Astrocyte of the hippocampus (primary cell): ENCODE measurements at places on chromosomes 11 and 22.

DNA sequence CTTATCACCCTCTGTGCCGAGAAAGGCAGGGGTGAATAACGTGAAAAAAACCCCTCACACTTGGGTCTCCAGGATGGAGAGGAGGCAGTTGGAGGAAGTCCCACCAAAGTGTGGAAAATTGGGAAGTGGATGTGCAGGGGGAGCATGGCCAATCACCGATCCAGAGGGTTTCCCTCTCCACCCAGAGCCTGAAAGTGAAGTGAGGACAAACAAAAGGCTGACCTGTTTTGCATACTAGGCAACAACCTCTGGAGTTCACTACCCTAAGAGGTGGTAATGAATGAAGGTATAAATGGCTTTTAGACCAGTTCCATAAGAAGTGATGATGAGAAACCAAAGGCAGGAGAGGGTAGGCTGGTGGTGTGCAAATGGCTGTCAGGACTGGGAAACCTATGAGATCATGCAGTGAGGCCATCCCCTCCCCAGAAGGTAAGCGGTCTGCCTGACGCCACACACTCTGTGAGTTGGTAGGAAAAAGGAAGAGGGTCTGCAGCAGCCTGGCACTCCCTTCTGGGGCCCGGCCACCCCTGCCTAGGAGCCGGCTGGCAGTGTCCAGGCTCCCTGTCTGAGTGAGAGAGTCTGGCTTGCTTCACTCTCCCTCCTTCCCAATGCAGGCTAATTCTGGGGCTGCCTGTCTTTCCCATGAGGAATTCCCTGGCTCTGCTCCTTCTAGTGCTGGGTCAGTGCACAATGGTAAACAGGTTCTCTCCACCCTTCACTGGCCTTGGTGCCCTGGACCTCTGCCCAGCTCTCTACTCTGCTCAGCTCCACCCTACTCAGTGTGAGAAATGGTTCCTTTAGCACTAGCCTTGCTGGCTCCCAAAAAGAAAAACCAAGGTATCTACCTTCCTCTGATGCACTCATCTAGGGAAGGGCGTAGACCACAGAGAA lies 15.6 kb downstream of the TBC1D10A start:
- peak; percentile 83 for DNase-seq

DNA sequence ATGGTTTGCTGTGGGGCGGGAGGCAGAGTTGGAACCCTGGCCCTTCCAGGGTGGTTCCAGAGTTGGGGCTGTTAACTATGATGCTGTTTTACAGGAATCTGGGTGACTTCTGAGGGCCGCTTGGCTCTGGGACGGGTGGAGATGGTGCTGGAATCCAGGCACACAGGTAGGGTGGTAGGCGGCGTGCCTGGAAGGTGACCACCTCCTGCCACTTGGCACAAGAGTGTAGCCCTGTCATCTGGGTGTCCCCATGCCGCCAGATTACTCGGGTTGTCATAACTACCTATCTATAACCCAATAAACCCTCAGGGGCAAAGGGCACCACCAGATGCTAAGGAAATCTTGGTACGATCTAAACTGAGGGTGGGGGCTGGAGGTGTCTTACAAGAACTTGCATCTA lies 1.3 kb downstream of the CARS1 start:
- DNase-seq: no peak

DNA sequence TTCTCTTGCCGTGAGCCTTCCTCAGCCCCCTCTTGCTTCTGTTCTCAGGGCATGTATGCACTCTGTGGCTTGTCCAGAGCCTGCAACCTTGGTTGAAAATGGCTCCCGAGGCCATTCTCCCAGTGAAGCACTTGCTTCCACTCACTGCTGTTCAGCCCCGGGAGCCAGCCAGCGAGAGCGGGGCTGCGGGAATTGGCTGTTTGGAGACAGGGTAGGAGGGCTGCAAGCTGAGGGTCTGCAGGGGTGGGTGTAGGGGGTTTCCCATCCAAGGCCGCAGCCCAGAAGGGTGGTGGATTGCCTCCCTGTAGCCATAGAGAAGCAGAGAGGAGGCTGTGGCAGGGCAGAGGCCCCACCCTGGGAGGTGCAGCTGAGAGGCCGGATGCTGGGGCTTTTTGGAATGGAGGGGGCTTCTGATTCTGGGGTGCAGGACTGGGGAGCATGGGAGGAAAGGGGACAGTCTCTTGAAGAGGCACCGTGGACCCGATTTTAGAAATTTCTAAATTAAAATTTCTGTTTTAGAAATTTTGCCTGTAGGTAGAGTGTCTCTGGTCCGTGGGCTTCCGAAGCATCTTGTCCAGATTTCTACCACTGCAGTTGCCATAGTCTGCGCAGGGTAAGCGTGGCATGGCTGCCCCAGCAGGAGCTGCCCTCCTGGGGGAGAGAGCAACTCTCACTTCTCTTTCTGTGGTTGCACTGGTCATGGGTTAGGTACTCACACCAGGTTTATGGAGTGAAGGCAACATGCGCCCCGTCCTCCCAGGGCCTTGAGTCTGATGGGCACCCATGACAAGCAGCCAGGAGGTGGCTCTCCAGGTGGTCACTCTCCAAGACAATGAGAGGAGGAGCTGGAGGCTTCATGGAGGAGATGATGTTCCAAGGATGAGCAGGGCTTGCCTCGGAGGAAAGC lies 100.2 kb downstream of the TBC1D22A start:
- no peak for DNase-seq

DNA sequence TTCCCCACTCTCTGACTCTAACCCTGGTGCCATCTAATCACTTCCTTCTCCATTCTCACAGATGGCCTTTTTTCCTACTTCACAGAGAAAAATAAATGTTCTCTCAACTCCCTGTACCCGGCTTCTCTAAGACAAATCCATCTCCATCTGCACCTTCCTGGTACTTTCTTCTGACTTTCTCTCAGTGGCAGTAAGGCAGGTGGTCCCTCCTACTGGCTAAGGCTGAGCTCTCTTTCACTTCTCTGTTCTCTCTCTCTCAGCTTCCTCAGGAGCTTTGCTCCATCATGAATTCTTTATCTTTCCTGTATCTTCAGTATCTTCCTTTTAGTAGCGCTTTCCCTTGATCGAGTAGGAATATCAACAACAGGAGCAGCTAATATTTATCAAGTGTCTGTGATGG lies 421.6 kb downstream of the TMEM135 start:
- DNase-seq: no peak

- peak; percentile 55 for DNase-seq
Observed at GRCh38 chr11:14973621-14974514, 1.7 kb upstream of the CALCA start.

DNA sequence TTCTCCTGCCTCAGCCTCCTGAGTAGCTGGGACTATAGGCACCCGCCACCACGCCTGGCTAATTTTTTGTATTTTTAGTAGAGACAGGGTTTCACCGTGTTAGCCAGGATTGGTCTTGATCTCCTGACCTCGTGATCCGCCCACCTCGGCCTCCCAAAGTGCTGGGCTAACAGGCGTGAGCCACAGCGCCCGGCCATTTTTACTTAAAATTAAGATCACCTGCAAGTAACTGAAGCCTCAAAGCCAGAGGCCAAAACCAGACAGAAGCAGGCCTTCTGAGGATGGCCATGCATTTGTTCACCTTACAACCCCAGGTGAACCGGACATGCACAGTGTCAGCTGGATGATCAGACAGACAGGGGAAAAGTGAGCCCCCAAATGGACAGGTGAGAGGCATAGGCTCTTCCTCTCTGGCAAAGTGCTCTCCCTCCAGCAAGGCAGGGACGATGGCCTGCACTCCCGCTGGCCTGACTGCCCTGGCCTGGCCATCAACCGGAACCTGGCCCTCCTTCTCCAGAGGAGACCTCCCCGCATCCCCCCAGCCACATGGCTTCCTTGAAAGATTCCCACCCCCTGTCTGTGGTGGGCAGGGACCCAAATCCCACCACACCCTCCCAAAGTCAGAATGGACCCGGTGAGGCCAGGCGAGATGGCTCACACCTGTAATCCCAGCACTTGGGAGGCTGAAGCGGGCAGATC lies 25.9 kb downstream of the APOBEC3H start:
- no peak for DNase-seq

DNA sequence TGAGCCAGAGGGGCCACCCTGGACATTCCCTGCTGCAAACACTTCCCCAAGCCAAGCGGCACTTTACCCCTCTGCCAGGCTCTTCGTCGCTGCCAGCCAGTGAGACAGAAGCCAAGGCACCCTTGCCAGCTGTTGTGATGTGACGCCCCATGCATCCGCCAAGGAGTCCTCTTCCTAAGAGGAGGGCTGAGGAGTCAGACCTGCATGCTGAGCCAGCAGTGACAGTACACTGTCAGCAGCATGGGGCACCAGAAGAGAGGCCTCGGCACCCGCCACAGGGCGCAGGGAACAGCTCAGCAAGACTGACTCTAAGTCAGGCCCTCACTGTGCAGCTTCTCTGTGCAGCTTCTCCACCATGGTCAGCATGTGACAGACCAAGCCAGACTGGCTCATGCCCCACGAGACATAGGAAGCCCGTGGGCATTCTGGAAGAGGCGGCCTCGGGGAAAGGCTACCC lies 26.4 kb downstream of the VPS37C start:
- no peak for DNase-seq

DNA sequence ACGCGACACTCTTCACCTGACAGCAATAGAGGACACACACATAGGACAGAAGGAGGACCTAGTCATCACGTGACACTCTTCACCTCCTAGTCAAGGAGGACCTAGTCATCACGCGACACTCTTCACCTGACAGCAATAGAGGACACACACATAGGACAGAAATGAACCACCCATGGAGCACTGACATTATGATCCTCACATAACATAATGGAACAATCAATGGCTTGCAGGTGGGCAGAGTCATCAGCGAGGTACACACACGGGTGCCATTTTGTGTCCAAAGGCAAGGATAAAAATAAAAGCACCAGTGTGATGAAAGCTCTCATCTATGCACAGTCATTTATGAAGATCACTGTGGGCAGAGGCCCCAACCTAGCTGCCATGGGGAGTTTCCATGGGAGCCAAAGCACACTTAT lies 354.7 kb downstream of the LARGE1 start:
- DNase-seq: no peak

- DNase-seq: no peak
Observed at GRCh38 chr11:105153392-105153791, 13.8 kb upstream of the CARD18 start.

DNA sequence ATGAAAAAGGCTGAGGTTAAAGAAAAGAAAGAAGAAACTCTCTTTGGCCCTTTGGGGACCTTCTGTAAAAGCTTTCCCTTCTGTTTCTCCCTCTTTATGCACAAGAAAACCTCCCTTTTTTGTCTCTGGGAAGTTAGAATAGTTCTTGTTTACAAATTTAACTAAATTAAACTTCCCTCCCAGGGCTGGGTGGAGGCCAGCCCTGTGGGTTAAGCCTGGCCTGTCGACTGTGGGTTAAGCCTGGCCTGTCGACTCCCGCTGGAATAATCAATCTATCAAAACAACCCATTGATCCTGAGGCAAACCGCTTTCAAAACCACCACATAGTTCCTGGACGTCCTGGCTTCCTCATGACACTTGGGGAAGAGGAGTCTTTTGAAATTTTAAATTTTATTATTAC lies 1.2 kb upstream of the DRG1 start:
- DNase-seq: peak; percentile 10

DNA sequence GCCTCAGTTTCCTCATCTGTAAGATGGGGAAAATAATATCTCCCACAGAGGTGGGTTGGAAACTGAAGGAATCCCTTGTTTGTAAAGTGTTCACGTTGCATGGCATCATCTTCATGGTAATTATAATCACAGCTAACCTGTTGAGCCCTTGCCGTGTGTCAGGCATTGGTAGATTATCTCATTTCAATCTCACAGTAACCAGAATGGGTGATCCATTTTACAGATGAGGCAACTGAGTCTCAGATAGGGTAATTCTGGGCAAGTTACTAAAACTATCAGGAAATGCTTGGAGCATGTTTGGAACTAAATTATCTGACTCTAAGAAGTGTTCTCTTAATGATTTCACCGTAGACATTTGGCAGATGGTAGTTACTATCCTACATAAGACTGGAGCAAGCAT lies 109.4 kb downstream of the NAV2 start:
- no peak for DNase-seq

DNA sequence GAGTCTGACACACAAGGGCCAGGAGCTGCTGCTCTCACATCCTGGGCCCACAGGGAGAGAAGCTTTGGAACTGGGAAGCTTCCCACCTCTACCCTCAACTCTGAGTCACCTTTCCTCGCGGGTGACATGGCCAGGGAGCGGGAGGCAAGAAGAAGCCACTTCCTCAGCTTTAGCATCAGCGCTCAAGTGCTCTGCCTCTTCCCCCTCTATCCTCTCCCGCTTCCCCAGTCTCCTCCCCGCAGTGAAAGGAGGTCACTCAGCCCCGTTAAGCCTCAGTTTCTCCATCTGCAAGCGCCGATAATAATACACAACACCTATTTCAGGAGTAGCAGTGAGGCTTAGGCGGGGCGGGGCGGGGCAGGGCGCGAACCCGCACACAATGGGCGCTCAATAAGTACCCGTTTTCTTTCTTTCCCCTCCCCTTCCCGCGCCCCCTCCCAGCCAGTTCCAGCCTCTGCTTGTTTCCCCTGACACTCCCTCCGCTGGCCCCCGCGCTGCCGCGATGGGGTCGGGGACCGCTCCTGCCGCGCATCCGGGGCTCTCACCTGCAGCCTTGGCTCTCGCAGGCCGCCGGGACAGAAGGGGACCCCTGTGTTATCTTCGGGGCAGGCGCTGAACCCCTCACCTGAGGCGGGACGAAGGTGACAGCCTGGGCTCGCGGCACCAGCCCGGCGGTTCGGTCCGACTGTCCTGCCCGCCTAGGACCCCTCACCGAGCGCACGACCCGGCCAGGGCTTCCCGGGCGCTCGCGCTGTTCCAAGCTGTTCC lies 892 bp downstream of the GDPD5 start:
- DNase-seq: peak; percentile 37

DNA sequence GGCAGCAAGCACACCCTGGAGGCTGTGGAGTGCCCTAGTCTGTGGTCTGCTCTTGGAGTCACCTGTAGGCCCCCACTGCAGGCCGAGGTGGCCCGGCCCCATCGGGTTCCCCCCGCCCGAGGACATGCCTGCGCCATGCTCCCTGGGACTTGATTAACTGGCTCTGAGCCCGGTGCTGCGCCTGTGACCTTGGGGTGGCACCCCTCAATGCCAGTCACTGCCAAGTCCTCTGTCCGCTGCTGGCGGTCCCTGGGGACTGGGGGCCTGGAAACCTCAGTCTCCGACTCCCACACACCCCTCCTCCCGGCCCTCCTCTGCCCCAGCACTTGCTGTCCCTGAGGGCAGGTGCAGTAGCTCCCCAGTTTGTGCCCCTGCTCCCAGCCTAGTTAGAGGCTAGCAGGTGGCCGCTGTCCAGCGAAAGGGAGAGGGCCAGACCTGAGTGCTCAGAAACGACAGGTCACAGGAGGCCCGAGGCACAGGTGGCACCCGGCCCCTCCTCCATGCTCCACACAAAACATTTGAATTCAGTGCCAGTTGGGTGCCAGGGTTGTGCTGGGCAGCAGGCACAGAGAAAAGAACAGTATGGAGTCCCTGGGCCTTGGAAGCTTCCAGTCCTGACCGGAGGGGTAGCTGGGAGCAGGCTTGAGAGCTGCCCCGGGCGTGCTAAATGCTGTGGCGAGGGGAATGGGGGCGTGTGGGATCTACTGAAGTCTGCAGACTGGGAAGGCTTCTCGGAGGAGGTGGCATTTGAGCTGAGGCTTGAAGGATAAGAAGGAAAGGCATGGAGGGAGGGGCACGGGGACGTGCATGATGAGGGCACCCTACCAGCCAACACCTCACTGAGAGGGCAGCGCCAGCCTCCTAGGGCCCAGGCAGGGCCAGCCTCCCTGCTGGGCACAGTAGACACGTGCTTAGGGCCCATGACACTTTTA lies 16.4 kb upstream of the FLRT1 start:
- DNase-seq: no peak
